ENCODE measurements at places on chromosomes 4 and X.

DNA sequence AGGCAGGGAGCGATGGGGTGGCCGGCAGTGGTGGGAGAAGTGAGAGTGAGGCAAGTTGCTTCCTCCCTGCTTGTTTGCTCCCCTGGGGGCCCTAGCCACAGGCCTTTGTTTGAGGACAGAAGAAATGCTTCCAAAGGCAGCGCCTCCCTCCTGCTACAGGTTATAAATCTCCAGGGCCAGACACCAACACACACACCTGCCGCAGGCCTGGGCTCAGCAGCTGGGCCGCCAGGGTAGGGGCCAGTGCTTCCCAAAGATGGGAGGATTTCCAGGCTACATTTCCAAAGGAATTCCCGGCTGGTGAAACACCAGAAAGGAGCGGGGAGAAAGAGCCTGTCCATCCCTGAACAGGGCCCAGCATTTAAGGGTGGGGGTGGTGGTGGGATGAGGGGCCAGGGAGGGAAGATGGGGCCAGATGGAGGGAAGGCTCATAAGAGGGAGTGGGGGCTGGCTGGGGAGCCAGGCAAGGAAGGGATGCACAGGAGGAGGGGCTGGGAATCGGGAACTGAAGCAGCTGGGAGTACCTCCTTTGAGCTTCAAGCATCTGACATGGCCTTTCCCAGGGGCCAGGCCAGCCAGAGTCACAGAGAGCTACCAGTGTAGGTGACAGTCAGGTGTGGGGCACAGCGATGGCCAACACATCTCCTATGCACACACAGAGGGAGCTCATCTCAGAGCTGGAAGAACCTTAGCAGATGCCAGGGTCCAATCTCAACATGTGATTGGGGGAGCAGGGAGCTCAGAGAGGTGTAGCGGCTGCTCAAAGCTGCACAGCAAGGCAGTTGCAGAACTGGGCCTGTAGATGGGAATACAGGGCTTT, 143.9 kb downstream of the PJA1 start:
- DNase-seq = no peak

GRCh38 chrX:142149919-142150318, 55.2 kb downstream of the MAGEC2 start:
- DNase-seq = no peak

DNA sequence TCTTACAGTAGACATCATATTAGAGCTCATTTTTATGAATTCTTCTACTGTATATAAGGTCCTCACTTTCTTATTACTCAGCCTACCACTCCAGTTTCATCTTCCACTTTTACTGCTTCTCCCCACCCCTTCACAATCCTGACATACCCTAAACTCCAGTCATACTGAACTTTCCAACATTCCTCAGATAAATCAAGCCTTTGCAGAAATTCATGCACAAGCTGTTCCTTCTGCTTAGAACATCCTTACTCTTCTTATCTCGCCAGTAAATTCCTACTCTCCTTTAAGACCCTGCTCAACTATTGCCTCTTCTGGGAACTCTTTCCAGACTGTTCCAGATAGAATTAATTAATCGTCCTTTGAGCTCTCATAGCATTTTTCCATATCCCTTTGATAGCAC, 24.8 kb downstream of the RTL9 start:
- no peak for DNase-seq

DNA sequence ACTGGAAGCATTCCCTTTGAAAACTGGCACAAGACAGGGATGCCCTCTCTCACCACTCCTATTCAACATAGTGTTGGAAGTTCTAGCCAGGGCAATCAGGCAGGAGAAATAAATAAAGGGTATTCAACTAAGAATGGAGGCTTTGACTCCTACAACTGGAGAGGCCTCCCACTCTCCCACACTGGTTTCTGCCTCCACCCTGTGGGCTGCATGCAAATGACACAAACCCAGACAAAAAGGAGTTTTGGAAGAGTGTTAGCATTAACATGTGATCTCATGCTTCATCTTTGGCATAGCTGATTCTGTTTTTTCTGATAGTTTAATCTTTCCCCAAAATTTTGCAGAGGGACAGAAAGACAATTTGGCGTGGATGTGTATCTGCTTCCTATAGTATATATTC, 80.8 kb upstream of the IQCM start:
- DNase-seq = no peak

GRCh38 chr4:78578674-78579425, 27.3 kb downstream of the ANXA3 start:
- DNase-seq = no peak

DNA sequence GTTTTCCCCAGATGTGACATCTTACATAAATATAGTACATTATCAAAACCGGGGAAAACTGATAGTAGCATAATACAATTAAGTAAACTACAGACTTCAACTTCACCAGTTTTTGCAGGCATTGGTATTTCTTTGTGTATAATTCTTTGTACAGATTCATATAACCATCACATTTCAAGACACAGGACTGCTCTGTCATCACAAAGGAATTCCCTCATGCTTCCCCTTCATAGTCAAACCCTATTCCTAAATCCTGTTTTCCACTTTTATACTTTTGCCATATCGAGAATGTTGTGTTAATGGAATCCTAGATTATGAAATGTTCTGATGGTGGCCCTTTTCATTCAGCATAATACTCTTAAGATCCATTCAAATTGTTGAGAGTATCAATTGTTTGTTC, 36.0 kb downstream of the STIM2 start:
- no peak for DNase-seq

GRCh38 chr4:83699358-83699757, 163.4 kb downstream of the GPAT3 start:
- DNase-seq = no peak

DNA sequence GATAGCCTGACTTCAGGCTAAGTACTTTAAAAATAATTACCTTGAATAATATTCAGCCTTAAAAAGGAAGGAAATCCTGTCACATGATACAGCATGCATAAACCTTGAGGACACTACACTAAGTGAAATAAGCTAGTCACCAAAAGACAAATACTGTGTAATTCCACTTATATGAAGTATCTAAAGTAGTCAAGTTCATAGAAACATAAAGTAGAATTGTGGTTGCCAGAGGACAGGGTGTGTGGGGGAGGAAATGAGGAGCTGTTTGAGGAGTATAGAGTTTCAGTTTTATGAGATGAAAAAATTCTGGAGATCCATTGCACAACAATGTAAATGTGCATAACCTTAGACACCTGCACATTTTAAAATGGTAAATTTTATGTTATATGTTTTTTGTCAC, 5.6 kb upstream of the STPG2 start:
- DNase-seq = no peak

- DNase-seq = no peak
Observed at GRCh38 chrX:64229154-64229553, 1.3 kb downstream of the ASB12 start.

DNA sequence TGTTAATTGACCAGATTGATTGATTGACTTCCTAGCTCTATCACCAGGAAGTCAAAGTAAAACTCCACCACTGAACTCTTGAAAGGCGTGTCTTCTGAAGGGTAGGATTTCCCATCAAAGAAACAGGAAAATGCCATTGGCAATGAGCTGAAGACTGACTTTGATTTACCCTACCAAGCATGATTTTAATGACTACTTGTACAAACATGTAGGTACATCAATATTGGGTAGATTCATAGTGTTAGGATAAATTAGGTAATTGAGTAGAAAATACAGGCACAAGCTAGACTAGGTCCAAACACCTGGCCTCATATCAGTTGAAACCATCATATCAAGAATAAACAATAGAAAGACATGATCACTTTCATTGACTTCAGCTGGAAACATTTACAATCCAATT, 53.2 kb upstream of the ATXN3L start:
- DNase-seq = no peak

GRCh38 chr4:105657117-105657765, 51.2 kb downstream of the INTS12 start:
- DNase-seq = no peak

DNA sequence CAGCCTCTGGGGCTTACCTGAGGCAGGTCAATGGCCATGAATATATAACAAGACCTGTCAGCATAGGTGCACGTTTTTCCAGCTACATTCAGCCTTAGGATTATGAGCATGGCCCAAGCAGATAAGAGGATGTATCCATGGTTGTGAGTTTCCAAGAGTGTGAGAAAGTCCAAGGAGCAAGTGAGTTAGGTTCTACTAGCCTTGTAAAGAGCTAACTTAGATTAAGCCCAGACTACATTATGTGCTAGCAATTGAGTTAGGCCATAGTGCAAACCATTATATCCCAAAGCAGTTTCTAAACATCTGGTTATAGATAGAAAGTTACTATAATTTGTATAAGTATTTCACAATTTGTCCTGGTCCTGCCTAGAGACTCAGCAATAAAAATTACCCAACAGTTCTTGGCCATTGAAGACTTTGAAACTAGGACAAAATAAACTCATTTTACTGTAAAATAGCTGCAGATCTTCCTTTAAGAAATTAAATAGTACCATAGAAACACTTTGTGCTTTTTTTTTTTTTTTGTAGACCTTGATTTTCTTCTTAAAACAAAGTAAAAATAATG, 312.0 kb downstream of the CAMK2D start:
- DNase-seq = no peak

- no peak for DNase-seq
Observed at GRCh38 chr4:176902710-176903323, 110.1 kb upstream of the VEGFC start.

- no peak for DNase-seq
Observed at GRCh38 chr4:156830351-156830750, 141.2 kb downstream of the PDGFC start.

DNA sequence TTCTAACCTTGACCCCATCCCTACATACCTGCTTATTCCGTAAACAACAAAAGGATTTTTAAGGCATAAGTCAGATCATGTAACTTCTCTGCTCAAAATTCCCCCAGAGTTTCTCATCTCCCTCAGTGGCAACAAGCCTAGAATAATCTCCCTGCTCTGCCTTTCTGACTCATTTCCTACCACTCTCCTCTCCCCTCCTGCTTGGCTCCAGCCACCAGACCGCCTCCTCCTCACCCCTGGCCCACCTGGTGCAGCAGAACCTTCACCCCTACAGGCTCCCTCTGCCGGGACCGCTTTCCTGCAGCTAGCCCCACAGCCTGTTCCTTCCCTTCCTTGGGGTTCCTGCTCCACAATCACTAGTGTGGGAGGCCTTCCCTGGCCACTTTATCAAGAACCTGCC, 32.1 kb downstream of the TSPAN5 start:
- no peak for DNase-seq

All from activated T-cell treated with anti-CD3 and anti-CD28 coated beads for 24 hours (primary cell).